Glutamatergic neuron (in vitro differentiated cells): ENCODE measurements at places on chromosomes 3 and 15. TPM values are rescaled to one million over a fixed set of nuclear protein-coding genes. Genes with fewer than 3 reads are reported as not detected.
A peak's percentile ranks its signal among the peaks of the same experiment; 100 is the strongest.

DNA sequence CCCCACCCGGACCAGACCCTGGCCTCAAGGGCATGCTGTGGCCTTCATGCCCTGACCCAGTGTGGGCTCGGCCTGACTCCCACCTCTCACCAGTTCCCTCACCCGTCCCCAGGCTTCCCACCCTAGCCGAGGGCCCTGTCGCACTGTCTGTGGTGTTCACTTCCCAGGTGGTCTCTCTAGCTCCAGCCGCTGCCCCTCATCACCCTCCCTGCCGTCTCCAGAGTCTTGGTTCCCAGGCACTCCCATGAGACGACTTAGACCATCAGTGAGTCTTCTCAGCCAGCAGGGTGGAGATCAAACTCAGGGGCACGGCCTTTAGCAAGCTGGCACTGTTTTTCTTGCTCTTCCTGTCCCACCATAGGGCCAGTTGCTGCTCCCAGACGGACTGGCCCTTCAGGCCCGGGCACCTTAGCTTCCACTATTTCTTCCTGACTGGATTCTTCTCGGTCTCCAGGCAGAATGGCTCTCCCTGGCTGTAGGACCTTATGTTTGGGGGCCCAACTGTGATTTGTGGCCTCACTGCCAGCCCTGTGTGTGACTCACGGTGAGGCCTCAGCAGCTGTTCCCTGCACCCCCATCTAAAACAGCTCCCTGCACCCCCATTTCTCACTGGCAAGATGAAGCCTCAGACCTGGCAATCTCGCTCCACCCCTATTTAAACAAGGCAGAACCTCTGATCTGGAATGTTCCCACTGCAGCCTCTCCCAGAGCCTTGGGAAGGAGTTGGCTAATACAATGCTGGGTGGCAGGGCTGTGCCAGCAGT lies 9.4 kb upstream of the PCSK6 start:
- no peak for DNase-seq

- DNase-seq: peak; percentile 72
Measured at GRCh38 chr3:127652246-127652995, 20.3 kb upstream of the ABTB1 start.

- no peak for DNase-seq
Measured at GRCh38 chr15:74857082-74857655, 14.2 kb upstream of the ULK3 start.

GRCh38 chr15:98586066-98586465 lies 62.3 kb upstream of the IGF1R start:
- no peak for DNase-seq

- DNase-seq: no peak
Measured at GRCh38 chr3:120101624-120102023, 7.4 kb upstream of the GSK3B start.

GRCh38 chr3:25663869-25664811 lies 567 bp downstream of the TOP2B start:
- peak; percentile 69 for DNase-seq

Gene TMEM108
- 9.0 TPM for total RNA-seq

Gene TTLL13
- total RNA-seq: not detected

Gene STARD9
- total RNA-seq: 45.1 TPM

Gene SIDT1
- not detected for total RNA-seq

Gene TM4SF18
- not detected for total RNA-seq

Gene MYL3
- total RNA-seq: not detected
